ENCODE measurements at places on chromosomes 1 and 21.

GRCh38 chr1:151158326-151158725, 1.9 kb downstream of the TNFAIP8L2 start:
- DNase-seq: no peak

GRCh38 chr1:107525145-107525544, 384.3 kb downstream of the NTNG1 start:
- no peak for DNase-seq

DNA sequence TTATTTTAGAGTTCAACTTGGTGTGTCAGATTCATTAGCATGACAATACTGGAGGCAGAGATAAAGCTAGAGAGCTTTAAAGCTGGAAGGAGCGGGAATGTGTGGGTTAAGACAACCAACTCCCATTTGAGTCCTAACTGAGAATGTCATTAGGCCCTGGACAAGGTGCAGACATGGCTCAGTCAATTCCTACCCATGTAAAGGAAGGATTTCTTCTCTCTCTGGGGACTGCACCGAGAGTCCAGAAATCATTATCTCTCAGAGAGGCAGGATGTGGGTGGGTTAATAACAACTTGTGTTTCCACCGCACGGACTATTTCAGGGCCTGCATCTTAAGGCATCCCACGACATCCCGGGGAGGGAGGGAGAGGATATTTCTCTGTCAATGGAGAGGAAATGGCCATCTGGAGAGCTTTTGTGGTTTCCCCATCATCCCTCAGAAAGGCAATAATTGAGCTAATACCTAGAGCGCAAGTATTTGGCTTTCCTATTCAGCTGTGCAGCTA, 46.7 kb upstream of the SARS1 start:
- no peak for DNase-seq

DNA sequence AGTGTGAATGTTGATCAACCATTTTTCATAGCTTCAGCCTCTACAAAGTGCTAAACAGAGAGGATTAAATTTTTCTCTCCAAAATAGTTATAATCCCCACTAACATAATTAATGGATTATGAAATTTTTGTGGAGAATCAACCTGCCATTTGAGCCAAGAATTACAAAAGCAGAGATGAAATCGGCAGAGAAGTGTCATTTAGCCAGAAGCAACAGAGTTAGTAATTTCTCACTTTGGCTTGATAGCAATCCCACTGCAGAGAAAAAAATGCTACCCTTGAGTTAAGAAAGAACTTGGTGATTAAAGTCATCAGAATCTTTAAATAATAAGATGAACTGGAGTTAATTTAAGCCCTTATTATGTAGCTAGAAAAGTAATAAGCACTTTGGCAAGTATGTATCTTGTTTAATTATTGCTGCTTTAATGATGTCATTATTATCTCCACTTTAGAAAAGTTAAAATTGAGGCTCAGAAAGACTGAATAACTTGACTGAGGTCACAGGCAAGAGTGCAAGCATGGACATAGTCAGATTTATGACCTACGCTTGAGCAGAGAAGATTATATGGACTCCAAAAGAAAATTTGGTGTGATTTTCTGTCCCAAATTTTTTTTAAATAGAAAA, 37.3 kb downstream of the RGS4 start:
- DNase-seq: no peak

- DNase-seq: no peak
Observed at GRCh38 chr1:210475321-210475720, 146.6 kb downstream of the HHAT start.

GRCh38 chr21:44774972-44775371, 26.6 kb downstream of the UBE2G2 start:
- DNase-seq: no peak

- no peak for DNase-seq
Observed at GRCh38 chr1:80468356-80468755, 1332.4 kb upstream of the ADGRL2 start.

DNA sequence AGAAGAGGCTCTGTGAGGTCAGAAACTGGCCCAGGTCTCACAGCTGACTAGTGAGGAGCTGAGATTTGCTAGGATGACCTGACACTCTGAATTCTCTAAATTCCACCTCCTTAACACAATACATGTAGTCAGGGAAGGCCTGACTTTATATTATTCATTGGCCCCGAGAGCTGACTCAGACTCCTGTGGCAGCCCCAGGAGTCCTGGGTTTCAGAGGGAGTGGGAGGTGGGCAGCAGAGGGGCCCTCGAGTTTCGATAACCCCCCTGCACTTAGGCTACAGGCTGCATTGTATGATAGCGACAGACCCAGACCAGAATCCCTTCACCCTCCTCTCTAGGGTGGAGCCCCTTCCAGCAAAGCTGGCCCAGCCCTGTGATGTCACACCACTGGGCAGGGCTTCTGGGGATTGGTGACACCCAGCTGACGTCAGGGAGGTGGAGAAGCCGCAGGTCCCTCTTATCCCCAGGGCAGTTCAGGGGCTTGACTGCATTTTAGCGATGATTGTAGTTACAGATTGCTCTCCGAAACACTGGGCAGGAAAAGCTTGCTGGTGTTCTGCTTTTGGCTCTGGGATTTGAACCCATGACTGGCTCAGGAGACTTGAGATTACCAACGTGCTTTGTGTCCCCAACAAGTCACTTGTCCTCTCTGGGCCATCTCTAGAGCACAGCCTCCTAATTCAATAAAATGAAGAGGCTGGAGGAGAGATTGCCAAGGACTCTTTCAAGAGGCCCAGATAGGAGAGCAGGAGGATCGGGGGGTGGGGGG, 17.0 kb upstream of the GPR37L1 start:
- no peak for DNase-seq

- DNase-seq: no peak
Observed at GRCh38 chr1:60809204-60809980, 273.0 kb upstream of the NFIA start.

DNA sequence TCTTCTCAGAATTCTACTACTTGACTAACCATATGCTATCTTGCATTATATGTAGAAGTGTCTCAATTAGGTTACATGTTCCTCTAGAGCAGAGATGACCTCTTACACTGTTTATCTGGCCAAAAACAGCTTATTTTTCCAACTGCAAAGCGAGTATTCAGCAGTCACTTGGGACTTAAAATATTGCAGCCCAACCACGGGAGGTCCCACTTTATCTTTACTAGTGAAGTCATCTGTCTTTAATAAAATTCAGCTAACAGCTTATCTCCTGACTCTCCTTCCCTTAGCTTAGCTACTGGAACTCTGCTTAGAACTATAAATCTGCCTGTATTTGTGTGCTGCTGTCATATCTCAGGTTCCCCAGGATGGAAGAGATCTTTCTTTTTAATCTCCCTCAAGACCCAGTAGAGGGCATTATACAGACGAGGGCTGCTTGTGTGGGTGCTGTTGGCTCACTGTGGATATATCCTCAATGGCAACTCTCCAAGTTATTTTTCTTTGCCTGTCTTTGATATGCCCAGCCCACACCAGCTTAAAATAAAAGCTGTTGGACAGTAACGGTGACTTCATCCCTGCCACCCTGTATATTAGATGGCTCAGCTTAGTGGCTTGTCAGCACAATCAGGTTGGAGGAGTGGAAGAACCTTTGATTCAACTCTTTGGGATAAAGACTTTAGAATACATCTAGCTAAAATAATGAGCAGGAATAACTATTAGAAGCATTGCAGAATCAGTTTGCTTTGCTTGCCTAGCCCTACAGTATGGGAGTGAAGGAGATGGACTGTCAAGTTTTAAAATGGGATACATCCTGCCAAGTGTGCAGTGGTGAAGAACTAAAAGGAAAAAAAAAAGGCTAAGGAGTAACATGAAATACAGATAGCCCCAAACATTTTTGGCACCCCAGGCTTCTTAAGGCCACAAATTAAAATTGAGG, 9.6 kb downstream of the ENSA start:
- peak; percentile 59 for DNase-seq

- no peak for DNase-seq
Observed at GRCh38 chr1:23868557-23869016, 497 bp upstream of the FUCA1 start.

DNA sequence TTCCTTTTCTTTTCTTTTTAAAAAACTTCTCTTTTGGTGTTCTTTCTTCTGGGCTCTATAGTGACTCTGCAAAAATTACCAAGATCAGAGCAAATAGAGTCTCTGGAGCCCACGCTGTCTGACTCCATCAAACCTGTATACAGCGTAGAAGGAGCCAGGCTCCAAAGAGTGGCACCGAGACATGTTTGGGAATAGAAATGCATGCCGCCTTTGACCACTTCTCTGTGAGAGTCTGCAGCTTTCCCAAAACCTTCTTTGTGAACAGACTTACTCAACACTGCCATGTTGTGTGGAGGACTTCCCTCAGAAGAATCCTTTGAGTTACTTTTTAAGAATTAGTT, 55.3 kb downstream of the GORAB start:
- DNase-seq: no peak

DNA sequence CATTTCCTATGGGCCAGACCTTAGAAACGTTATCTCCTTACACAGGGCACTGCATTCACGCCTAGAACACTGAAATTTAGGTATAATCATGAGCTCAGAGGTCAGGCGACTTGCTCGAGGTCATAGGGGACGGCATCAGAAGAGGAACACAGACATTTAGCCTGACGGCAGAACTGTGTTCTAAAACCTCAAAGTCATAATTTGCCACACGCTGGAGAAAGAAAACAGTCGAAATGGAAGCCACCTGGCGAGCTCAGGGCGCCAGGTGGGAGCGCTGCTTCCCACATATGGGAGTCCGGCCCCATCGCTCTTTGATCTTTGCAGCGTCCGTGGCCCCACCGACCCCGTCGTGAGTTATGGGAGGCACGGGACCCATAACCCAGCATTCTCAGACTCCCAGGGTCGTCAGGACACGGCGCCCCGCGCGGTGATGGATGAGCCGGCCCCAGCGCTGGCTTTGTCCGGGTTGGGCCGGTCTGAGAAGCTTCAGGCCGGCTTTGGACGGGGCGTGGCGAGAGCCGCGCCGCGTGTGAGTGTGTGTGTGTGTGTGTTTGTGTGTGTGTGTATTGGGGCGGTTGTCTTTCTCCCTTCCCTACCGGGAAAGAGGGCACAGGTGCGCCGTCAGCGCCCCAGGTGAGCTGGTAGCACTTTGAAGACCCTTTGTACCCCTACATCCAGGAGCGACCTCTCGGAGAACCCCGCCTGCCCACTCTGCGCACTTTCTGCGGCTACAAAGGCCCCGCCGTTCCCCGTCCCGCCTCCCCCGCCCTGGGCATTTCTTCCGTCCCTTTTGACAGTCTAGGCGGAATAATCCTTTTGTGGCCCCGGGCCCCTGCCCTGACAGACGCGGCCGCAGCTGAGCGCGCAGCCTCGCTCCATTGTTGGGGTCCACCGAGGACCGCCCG, 861 bp upstream of the DRAXIN start:
- DNase-seq: no peak

DNA sequence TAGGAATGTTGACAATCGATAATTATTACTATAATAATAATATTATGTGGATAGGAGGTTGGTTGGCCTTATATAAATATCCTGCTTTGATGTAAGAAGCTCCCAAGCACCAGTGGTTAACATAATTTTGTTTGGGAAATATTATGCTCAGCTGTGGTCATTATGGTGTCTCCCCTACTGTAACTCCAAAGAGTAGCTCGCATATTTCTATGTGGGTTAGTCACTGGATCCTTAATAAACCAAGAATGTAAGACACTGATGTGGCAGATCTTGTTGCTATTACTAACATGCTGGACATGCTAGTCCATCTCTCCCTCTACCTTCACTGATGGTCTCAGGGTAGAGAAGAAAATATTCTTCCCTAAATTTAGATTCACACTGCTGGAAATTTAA, 79.2 kb upstream of the RALGPS2 start:
- no peak for DNase-seq

GRCh38 chr1:236035681-236036101, 29.2 kb downstream of the NID1 start:
- DNase-seq: no peak

DNA sequence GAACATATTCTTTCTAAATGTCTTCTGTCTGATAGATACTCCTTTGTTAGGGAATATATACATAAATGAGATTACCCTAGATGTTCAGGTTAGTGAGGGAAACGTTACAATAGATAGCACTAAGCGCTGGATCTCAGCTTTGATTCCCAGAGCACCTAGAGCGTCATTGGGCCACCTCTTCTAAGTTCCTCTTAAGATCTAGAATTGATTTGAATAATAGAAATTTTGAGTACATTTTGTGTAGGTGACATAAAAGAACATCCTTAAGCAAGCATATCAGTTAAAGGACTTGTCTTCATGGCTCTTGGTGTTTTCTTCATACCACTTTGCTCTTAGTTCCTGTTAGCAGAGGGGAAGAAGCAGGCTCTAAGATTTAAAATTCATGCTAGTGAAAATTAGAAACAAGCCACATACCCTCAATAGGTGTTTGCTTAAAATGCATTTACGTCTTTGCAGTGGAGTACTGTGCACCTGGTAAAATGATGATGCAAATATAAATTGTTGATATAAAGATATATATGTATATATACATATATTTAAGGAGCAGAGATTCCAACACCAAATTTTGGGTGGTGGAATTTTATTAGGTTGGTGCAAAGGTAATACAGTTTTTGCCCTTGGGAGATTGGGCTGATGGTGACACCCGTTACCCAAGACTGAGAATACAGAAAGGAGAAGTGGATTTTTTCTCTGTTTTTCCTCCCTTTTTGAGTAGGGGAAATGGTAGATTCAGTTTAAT, 47.1 kb downstream of the DYRK1A start:
- DNase-seq: no peak

GRCh38 chr21:29205988-29206387, 75.5 kb downstream of the MAP3K7CL start:
- DNase-seq: no peak

DNA sequence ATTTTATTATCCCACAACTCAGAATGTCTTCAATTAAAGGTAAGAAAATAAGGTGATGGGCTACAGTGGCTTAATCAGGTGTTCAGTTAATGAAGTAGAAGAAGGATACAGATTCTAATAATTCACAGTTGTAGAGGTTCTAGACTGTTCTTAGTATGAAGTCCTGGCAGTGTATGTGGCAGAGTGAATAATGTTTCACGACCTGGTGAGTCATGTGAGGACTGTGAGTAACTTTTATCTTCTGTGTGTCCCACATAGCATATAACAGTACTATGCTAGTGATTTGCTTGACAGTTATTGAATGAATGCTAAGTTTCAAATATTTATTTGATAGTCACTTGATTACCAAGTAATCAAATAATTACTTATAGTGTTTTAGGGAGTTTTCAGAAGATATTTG, 20.0 kb downstream of the SLC16A4 start:
- peak; percentile 21 for DNase-seq

DNA sequence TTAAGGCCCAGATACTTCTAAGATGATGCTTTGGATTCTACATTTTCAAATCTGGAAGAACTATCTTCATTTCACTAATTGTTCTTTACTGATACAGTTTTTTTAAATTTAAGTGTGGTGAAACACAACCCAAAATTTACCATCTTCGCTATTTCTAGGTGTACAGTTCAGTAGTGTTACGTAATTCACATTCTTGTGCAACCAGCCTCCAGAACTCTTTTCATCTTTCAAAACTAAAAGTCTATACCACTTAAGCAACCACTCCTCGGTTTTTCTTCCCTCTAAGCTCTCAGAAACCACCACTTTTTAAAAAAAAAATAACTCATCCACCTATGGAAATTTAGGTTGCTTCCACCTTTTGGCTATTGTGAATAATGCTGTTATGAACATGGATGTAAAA, 220.7 kb downstream of the PDE4B start:
- no peak for DNase-seq
